ENCODE measurements at places on chromosomes 6 and 20. TPM values are rescaled to one million over a fixed set of nuclear protein-coding genes. Genes with fewer than 3 reads are reported as not detected.

The LRRC73 gene
- 0.45 TPM for total RNA-seq

The WFDC12 gene
- total RNA-seq = not detected

DNA sequence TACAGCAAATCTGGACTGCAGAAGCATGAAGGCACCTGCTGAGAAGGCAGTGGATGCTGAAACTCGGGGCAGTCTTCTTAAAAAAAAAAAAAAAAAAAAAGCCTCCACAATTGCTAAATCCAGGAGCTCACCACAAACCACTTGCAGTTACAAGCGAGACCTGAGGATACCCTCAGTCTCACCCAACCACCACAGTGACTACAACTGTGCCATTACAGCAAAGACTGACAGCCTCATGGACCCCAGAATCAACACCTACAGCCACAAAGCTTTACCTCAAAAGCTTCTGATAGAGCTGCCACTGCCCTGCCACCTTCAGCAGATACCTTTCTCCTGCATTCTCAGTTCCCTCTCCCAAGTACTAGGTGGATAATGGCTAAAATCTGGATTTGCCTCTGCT, 9.0 kb downstream of the COL21A1 start:
- DNase-seq = no peak

The GNL1 gene
- total RNA-seq = 65.8 TPM

The HLA-DQA1 gene
- total RNA-seq = 12.7 TPM

The TBCC gene
- total RNA-seq = 13.8 TPM

DNA sequence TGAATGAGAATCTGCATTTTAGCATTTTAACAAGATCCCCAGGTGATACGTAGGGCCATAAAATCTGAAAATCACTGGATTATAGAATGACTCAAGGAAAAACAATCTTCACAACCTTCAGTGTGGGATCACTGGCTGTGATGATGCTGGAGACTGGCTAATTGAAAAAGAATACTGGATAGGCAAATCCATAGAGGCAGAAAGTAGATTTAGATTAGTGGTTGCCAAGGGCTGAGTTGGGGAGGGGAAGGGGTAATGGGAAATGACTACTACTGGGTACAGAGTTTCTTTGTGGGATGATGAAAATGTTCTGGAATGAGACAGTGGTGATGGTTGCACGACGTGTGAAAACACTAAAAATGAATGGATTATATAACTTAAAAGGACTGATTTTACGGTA, 84.1 kb downstream of the CDK19 start:
- no peak for DNase-seq

DNA sequence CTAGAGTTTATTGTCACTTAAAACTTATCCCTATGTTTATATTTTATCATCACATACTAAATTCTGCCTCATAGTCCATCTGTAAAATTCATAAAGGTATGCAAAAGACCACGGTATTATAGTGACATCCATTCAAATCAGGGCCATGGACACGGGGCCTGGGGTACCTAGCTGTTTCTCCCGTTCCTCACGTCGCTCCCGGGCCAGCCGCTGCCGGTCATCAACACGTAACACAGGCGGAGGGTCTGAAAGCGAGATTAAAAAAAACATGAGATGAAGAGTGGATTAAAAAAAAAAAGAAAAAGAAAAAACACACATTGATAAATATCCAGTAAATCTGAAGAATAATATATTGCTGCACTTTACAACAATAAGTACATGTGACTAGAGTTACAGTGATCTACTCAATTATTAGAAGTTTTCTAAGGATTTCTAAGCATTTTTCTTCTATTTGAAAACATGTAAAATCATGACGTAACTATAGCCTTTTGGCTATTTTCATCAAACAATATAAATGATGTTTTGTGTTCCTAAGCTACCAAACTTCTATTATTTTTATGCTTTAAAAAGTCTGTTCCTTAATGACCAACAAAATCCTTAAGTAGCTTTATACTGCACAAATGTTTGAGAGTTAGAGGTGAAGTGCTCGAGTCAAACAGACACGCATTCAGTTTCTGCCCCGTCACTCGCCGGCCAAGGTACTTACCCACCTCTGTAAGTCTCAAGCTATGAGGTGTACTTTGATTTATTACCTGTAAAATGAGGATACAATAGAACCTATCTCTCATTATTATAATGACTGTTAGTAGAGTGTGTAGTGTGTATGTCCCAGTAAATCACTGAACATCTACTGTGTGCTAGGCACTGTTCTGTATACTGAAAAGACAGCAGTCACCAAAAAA, 122.1 kb upstream of the BCLAF1 start:
- no peak for DNase-seq

GRCh38 chr6:12645941-12646340, 70.6 kb upstream of the PHACTR1 start:
- no peak for DNase-seq

GRCh38 chr6:51495610-51496396, 591.6 kb downstream of the PKHD1 start:
- DNase-seq = no peak

GRCh38 chr6:41040101-41040939, 1.3 kb upstream of the UNC5CL start:
- no peak for DNase-seq

DNA sequence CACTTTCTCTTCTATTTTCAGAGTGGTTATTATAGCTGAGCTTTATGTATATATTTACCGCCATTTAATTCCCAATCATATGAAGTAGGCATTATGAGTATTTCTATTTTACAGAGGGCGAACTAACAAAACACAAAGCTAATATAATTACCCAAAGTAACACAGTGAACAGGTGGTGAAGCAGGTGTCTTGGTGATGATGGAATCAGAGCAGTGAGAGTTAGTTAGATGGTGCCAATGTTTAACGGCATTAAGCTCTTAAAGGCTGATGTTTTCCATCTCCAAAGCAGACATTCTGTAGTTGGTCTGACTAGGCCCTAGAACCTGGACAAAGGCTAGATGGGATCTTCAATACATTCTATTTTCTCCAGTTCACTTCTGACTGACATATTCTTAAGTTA, 551.1 kb upstream of the SYNCRIP start:
- DNase-seq = no peak

GRCh38 chr20:40317156-40317790, 371.8 kb downstream of the MAFB start:
- no peak for DNase-seq

The LPIN3 gene
- total RNA-seq = 49.8 TPM

GRCh38 chr6:118469468-118469867, 78.6 kb upstream of the PLN start:
- DNase-seq = no peak

GRCh38 chr6:44341095-44341890, 1.2 kb upstream of the SPATS1 start:
- no peak for DNase-seq

GRCh38 chr20:25178563-25179438, 16.7 kb upstream of the ENTPD6 start:
- DNase-seq = no peak

GRCh38 chr20:38067717-38068365, 34.3 kb downstream of the RPRD1B start:
- DNase-seq = no peak

DNA sequence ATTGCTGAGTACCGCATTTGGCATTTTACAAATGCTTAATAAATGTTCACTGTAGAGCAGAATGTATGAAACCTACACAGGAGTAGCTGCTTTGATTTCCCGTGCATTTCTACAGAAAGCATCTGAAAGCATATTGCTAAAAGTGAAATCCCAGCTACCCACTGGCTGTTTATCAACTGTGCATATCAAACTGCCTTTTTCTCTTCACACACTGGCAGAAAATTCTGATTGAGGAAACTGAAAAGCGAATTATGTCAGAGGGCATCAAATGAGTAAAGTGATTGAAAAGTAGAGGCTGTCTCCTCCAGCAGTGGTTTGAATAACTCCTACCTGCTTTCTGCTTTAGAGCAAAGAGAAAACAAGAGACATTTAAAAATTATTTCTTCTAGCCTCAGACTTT, 28.0 kb downstream of the STX11 start:
- no peak for DNase-seq

DNA sequence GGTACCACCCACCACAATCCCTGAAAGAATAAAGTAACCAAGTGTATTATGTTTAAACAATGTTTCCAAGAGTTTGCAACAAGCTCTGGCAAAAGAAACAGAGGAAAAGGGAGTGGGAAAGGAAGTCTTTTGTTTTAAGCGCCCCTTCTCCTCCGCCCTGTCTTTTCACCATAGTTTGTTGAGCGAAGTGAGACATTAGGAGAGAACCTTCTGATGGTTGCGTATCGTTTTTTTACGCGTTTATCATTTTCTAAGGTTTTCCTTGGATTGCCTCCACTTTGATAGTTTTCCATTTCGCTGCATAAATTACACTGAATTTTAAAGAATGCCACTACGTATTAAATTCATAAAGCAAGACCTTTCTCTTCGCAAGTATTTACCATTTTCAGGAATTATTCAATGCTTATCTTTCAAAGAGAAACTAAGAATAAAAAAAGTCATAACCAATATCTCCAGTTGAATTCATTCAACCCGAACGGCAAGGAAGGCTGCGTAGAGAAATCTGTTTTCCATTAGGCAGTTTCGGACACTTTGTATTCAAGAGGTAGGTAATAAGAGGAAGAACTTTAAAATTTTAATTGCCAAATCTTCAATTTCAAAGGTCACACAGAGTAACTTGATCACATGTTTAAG, 920 bp upstream of the EPHA7 start:
- DNase-seq = no peak

The TOMM6 gene
- 123 TPM for total RNA-seq

- no peak for DNase-seq
These were observed 195.3 kb upstream of the SULF2 start for GRCh38 chr20:47980336-47981177.

GRCh38 chr20:19555726-19556125, 202.3 kb upstream of the RIN2 start:
- no peak for DNase-seq

- DNase-seq = no peak
These were observed 8.4 kb upstream of the SGK2 start for GRCh38 chr20:43550456-43550855.

The MOCS3 gene
- total RNA-seq = 3.6 TPM

GRCh38 chr6:133240511-133241085, 559 bp upstream of the EYA4 start:
- no peak for DNase-seq

GRCh38 chr6:110705543-110705942, 109.7 kb downstream of the CDK19 start:
- DNase-seq = no peak

- no peak for DNase-seq
These were observed 123.0 kb upstream of the ENPP5 start for GRCh38 chr6:46293641-46294316.

DNA sequence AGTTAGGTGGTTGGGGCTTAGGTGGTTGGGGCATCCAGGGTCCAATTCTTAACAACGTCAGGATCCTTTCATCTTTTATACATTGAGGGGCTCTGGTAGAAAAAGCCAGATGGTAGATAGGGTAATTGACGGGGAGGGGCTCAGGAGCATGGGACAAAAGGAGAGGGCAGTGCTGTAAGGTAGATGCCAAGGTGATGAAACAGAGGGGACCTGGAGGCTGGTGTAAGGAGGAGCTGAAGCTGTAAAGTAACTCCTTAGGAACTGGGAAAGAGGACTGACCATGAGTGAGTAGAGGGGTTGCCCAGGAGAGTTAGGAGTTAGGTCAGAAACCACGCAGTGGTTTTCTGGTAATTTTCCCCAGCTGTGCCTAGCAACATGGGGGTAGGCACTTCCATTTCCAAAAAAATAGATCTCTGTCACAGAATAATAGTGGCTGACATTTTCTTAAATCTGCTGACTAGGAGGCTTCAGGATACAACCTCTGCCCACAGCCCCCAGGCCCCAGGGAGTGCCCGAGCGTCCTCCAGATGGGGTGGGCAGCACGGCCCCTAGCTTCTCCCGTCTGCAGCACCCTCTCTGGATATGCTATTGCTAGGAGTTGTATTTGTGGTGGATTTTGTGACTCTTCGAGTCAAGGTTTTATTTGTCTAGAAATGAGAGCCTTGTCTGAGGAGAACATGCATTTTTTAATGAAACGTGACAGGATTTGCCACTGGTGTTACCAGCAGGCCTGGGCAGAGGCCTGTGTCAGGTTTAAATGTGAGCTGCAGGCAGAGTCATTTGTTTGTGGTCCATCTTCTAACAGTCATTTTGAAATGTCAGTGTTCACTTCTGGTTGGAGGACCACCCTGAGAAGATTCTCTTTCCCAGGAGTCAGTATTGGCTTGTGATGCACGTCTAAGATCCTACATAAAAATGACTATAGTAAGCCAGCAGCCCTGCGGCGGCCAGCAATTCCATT, 44.6 kb downstream of the TULP4 start:
- no peak for DNase-seq

DNA sequence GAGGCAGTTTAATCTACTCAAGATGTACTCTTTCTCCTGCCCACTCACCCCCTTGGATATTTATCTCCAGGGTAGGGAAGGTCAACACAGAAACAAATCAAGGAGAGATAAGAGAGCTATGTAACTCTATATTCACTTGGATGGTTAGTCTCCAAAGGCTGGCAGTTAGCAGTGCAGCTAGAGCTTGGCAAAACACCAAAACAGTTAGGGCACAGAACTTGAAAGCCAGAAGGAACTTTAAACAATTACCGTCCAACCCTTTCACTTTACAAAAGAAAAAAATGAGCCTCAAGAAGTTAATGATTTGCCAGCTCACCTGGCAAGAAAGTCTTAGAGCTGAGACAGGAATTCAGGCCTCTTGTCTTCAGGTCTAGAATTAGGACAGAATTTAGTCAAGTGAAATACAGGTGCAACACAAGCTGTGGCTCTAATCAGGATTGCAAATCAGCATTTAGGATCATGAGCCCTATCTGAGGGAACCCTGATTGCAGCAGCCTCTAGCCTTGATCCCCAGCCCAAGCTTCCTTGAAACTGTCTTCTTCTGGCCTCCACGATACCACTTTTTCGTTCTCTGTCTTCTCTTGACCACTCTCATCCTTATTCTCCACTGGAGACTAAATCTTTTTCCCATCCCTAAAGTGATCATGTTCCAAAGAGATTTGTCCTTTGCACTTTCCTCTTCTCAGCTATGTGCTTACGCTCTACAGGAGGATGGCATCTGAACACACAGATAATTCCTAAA, 14.9 kb downstream of the NEDD9 start:
- DNase-seq = no peak

The ISM1 gene
- total RNA-seq = 4.0 TPM

The TENT5A gene
- total RNA-seq = 15.2 TPM

DNA sequence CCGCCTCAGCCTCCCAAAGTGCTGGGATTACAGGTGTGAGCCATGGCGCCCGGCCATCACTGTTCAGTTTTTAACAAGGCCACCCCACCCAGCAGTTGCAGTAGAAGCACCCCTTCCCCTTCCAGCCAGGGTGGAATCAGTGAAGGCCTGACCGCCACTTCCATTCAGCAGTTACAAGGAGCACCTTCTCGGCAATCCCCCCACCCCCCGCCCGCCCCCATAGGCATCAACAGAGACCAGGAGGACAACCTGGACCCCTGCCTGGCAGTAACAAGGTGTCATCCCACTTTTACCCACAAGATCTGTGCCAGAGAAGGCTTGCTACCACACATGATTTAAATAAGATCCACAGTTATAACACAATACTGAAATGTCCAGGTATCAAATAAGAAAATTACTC, 23.1 kb downstream of the NCR2 start:
- DNase-seq = no peak

Data from mesenteric fat pad (tissue), 1 donor.